ENCODE measurements at places on chromosomes 2 and 18.

DNA sequence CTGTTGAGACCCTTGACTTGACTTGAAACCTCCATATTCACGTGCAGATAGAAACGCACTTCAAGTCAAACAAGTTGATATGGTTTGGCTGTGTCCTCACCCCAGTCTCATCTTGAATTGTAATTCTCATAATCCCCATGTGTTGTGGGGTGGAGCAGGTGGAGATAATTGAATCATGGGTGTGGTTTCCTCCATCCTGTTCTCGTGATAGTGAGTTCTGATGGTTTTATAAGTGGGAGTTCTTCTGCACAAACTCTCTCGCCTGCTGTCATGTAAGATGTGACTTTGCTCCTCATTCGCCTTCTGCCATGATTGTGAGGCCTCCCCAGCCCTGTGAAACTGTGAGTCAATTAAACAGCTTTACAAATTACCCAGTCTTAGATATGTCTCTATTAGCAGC lies 21.4 kb downstream of the SLC3A1 start:
- no peak for DNase-seq

DNA sequence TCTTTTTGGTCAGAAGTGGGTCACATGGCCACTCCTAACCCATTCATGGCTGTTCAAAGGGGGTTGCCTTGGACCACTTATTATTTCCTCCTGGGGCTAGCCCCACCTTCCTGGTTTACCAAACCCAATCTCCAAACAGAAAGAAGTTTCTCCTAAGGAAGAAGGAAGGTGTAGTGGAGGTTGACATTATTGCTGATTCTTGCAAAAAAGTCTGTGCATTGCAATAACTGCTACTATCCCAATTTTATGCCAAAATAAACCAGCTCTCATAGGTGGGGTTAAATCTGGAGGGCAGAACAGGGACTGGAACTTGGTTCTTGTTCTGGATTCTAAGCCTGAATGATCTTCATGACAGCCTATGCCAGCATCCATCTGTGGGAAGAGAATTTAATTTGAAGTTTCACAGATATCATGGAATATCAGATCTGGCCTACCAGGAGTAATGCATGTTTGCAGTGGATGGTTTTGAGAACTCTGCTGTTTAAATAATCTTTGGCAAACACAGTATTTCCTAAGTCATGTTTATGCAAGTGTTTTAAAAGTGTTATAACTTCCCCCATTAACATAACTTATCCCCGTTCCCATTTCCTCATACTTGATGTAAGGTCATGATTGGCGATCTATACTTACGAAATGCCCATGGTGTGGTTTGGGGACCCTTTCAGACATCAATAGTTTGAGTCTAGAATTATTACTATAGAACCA lies 11.9 kb downstream of the ANXA4 start:
- no peak for DNase-seq

DNA sequence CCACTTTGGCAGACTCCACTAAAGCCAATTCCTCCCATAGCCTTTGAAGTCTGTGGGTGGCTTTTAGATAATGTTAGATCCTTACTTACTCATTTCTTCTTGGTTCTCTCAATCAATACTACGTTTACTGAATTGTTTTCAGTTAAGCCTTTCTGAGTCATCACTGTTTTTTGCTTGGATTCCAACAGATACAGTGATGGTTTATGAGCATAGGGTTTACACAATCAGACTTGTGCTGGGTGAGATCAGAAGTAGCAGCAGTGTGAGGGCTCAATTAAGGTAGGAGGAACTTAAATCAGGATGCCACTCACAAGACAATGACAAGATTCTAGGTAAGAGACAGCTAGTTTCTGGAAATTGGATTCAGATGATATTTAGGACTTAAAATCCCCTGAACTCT lies 297.7 kb upstream of the DOK6 start:
- no peak for DNase-seq

GRCh38 chr18:61736133-61736532 lies 156.7 kb downstream of the RNF152 start:
- no peak for DNase-seq

DNA sequence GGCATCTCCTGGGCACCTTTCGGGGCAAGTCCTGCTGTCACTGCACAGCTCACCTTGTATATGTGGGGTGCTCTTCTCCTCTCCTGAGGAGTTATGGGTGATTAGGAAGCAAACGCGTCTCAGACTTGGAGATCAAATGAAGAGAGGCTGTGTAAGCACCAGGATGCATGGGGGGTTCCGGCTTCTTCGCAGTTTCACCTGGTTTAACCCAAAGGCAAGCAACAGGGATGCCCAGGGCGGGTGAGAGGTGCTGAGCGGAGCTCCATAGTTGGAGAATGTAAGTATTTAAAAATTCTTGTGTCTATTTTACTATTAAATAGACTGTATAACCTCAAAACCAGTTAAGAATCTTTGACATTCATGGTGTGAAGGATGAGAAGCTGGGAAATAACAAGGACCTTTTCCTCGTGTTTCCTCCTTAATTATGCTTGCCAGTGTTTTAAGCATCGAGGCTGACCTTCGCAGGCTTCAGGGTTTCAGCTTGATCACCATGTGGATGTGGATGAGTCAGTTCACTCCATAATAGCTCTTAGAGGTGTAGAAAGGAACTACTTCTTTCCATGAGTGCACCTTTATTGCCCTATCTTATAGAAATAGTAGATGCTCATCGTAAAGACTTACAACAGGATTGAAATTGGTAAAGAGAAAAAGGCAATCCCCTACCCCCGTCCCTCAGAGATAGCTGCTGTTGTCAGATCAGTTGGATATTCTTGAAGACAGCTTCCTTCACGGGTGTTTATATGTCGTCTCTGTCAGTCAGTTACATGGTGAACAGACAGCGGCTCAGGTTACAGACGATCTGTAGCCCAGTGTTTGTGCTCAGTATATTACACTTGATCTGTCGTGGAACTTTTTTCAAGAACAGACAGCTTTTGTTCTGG lies 201.1 kb downstream of the AGAP1 start:
- no peak for DNase-seq

DNA sequence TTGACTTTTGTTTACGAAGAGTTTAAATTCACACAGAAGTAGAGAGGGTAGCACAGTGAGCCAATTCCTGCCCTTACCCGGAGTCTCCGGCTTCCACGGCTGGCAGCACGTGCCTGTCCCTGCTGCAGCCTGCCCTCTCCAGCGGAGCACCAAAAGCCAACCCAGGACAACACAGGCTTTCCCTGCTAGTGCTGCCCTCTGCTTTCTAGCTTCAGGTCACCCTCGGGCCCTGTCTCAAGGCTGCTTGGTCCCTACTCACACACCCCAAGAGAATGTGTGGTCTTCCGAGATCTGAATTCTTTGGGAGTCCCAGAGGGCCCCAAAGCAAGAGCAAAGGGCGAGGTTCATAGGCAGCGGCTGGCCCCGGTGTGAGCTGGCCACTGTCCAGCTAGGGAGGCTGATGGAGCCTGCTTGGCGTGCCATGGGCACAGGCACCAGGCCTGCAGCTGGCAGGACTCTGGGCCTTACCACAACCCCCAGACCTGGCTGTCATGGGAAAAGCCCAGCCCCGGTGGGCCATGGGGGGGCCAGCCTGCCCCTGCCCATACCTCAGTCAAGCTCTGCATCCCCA lies 7.0 kb upstream of the HS6ST1 start:
- DNase-seq: no peak

- no peak for DNase-seq
Observed at GRCh38 chr18:27005589-27005988, 140.1 kb upstream of the AQP4 start.

GRCh38 chr2:9356261-9356660 lies 67.1 kb downstream of the ITGB1BP1 start:
- no peak for DNase-seq

- DNase-seq: no peak
Observed at GRCh38 chr2:64065516-64065915, 46.3 kb upstream of the VPS54 start.

GRCh38 chr2:174227748-174228147 lies 20.6 kb downstream of the OLA1 start:
- no peak for DNase-seq

GRCh38 chr2:175579646-175580045 lies 398.1 kb upstream of the ATP5MC3 start:
- DNase-seq: no peak
